CD4-positive, alpha-beta T cell treated with Interleukin-6 at 100 ng/mL for 8 hours (primary cell): ENCODE measurements at places on chromosomes 7 and 10.

- no peak for DNase-seq
Observed at GRCh38 chr7:89687211-89687610, 467.1 kb upstream of the STEAP1 start.

DNA sequence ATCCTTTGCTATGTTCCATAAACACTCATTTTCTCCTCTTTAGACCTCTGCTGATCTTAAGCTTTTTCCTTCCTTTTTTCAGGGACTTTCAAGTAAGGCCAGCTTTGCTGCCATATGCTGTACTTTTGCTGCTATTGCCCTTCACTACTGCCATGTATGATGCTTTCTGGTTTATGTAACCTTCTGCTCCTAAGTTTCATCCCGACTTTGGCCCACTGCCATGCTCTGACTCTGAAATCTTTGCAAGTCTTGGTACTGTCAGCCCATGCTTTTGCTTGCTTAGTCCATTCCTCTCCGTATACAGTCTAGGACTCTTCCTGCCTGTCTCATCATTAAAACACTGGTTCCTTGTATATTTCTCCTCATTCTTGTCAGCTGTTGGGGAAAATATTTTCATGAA, 152.4 kb downstream of the RNF133 start:
- no peak for DNase-seq

- no peak for DNase-seq
Observed at GRCh38 chr10:80461208-80462183, 7.4 kb downstream of the TSPAN14 start.

- no peak for DNase-seq
Observed at GRCh38 chr10:34151931-34152330, 663.2 kb downstream of the PARD3 start.

- DNase-seq: no peak
Observed at GRCh38 chr10:115028419-115028818, 64.7 kb upstream of the ATRNL1 start.

GRCh38 chr7:70068531-70068930, 470.3 kb downstream of the AUTS2 start:
- DNase-seq: no peak

- DNase-seq: no peak
Observed at GRCh38 chr10:15038416-15038815, 5.3 kb upstream of the OLAH start.

GRCh38 chr7:155867734-155868400, 55.6 kb upstream of the SHH start:
- no peak for DNase-seq

DNA sequence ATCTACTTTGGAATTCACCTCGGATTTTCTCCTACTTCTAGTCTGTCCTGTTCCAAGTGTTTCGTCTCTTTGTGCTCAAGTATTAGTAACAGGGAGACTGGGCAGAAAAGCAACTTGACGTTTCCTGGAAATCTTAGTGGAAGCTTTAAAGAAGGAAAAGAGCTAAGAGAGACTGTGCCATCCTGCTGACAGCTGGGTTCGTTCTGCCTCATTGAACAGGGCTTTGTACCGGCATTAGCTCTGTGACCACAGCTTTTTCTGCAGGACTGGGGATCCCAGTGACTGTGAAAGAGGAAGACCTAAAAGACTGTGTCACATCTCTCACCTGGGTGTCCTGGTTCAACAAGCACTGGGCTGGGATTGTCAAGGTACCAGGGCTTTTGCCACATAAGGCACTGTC, 70.8 kb upstream of the CDCA7L start:
- no peak for DNase-seq

DNA sequence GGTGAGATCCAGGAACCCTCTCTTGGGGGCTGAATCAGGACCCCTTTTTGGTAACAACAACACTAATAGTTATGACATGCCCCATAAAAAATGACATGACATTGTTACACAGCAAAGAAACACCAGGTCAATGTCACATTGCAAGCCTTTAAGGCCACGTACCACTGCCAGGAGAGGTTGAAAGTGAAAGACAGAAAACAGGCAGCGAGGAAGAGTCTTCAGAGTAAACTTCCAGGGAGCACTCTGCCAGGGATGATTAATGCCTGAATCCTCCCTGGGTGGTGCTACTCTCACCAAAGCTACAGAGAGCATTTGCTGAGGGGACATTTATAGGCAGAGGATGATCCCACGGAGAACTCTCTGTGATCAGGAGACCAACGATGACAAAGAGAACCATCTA, 551.6 kb downstream of the CALN1 start:
- no peak for DNase-seq

GRCh38 chr7:117048114-117048866, 95.0 kb downstream of the ST7 start:
- peak; percentile 12 for DNase-seq

- DNase-seq: no peak
Observed at GRCh38 chr10:122650331-122650730, 49.3 kb downstream of the C10orf120 start.

DNA sequence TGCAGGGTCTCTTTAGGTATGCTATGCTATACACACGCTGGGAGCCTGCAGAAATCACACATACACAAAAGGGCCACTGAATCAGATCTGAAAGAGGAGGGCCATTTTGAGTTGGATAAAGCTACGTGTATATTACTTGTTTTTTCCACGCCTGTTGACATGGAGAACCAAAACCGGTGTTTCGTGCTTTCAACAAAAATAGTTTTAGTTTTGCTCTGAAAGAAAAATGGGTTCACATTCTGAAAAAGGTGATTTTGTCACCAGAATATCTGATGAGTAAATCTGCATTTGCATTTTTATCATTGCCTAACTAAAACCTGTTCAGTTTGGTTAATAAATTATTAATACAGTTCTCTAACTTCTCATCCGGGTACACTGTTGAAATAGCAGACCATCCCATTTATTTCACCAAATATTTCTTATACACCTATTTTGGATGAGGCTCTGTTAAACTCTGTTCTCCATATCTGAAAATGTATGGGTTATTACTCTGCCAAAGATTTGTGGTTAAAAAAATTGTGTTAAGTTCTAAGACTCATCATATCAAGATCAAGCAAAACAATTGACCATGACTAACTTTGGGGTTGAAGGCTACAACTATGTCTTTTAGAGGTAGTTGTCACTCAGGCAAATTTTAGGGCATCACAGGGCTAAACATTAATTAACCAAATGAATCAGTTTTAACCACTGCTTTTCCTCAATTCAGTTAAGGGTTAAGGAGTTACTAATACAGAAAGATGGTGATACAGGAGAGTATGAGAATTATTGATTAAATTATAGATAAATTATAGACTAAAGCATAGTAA, 101.2 kb upstream of the RPA3 start:
- DNase-seq: no peak

- no peak for DNase-seq
Observed at GRCh38 chr7:60706-61105, 131.7 kb upstream of the FAM20C start.

GRCh38 chr10:105041956-105042355, 400.9 kb downstream of the SORCS3 start:
- no peak for DNase-seq

DNA sequence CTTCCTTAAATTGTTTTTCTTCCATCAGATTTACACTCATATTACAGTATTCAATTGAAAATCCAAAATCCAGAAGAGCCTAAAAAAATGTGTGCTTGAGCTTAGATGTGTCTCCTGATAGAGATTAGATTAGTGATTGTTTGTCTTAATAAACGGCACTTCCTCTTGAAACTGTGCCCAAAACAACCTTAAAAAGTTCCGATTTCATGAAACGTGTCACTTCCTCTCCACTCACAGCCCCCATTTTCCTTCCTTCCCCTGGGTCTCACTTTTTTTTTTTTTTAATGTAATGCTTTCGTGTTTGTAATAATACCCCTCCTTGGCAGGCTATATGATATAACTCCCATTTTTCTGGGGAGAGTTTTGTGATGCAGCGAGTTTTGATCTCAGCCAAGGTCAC, 114.8 kb upstream of the ADO start:
- peak; percentile 27 for DNase-seq

DNA sequence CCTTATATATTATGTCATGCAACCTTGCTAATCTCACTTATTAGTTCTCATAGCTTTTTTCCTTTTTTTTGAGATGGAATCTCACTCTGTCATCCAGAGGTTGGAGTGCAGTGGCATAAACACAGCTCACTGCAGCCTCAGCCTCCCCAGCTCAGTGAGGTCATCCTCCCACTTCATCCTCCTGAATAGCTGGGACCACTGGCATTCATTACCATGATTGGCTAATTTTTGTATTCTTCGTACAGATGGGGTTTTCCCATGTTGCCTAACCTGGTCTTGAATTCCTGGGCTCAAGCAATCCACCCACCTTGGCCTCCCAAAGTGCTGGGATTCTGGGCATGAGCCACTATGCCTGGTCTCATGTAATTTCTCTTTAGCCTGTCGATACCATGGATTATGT, 89.1 kb upstream of the TRIM24 start:
- DNase-seq: no peak
